ENCODE measurements at places on chromosomes 1 and 21. TPM values are rescaled to one million over a fixed set of nuclear protein-coding genes. Genes with fewer than 3 reads are reported as not detected.

HSD3B2 gene
- total RNA-seq: not detected

TMPRSS3 gene
- not detected for total RNA-seq

FAM167B gene
- total RNA-seq: 3.1 TPM

SLC44A5 gene
- total RNA-seq: 0.20 TPM

F11R gene
- 0.90 TPM for total RNA-seq

SOX13 gene
- 9.1 TPM for total RNA-seq

SETD4 gene
- 14.4 TPM for total RNA-seq

RGSL1 gene
- not detected for total RNA-seq

NBPF10 gene
- 4.5 TPM for total RNA-seq

GFI1 gene
- 0.15 TPM for total RNA-seq

TDRD5 gene
- not detected for total RNA-seq

CD34 gene
- total RNA-seq: 0.12 TPM

GJC2 gene
- 1.5 TPM for total RNA-seq

TTLL7 gene
- 18.3 TPM for total RNA-seq

DNMT3L gene
- total RNA-seq: not detected

HTR6 gene
- total RNA-seq: not detected

C1orf94 gene
- total RNA-seq: not detected

SELL gene
- not detected for total RNA-seq

GPR3 gene
- 0.56 TPM for total RNA-seq

GLRX2 gene
- total RNA-seq: 27.6 TPM

TNFRSF9 gene
- total RNA-seq: 0.07 TPM

CASZ1 gene
- 4.1 TPM for total RNA-seq

CTSS gene
- total RNA-seq: 1.5 TPM

CFHR1 gene
- not detected for total RNA-seq

C8A gene
- total RNA-seq: not detected

Measured in chondrocyte (in vitro differentiated cells).